HT1080 (cell line): ENCODE measurements at places on chromosomes 4 and X. TPM values are rescaled to one million over a fixed set of nuclear protein-coding genes. Genes with fewer than 3 reads are reported as not detected.
A peak's percentile ranks its signal among the peaks of the same experiment; 100 is the strongest.

RTL5 gene
- not detected in 2 replicates for total RNA-seq

FMR1NB gene
- total RNA-seq, result not detected in 2 replicates

TRIM61 gene
- 2.4 and 3.9 TPM in 2 replicates for total RNA-seq

MAGEC1 gene
- 0.07 TPM in 1 of 2 replicates, not detected in the other for total RNA-seq

ABLIM2 gene
- 0.19 TPM in 1 of 2 replicates, not detected in the other for total RNA-seq

C1QTNF7 gene
- total RNA-seq, result not detected in 2 replicates

LRP2BP gene
- total RNA-seq, result 0.08 and 0.13 TPM in 2 replicates

TEX11 gene
- not detected in 2 replicates for total RNA-seq

STATH gene
- total RNA-seq, result not detected in 2 replicates

ERCC6L gene
- 10.1 and 10.5 TPM in 2 replicates for total RNA-seq

IL1RAPL1 gene
- total RNA-seq, result 1.9 and 2.5 TPM in 2 replicates

AREG gene
- total RNA-seq, result 1.4 and 1.9 TPM in 2 replicates

COL4A6 gene
- total RNA-seq, result 0.07 and 0.08 TPM in 2 replicates

LUZP4 gene
- not detected in 2 replicates for total RNA-seq

GRCh38 chr4:25843340-25844097 lies 19.3 kb downstream of the SEL1L3 start:
- DNase-seq, result peak; percentile 48

GRCh38 chrX:133951098-133951497 lies 34.3 kb downstream of the GPC3 start:
- DNase-seq, result no peak

DNA sequence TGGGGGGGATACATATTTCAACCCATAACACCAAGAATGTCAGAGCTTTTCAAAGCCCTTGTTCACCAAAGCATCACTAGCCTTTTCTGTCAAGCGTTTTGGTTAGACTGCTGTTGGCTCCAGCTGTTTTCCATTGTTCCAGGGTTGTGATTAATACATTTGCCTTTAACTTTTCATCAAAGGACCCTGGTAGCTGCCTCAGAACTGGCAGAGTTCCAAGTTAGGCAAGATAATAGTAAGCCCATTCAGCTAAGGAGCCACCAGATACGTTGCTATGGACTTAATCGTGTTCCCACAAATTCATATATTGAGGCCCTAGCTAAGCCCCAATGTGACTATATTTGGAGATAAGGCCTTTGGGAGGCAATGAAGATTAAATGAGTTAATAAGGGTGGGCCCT lies 37.1 kb downstream of the ENOPH1 start:
- DNase-seq, result no peak

DNA sequence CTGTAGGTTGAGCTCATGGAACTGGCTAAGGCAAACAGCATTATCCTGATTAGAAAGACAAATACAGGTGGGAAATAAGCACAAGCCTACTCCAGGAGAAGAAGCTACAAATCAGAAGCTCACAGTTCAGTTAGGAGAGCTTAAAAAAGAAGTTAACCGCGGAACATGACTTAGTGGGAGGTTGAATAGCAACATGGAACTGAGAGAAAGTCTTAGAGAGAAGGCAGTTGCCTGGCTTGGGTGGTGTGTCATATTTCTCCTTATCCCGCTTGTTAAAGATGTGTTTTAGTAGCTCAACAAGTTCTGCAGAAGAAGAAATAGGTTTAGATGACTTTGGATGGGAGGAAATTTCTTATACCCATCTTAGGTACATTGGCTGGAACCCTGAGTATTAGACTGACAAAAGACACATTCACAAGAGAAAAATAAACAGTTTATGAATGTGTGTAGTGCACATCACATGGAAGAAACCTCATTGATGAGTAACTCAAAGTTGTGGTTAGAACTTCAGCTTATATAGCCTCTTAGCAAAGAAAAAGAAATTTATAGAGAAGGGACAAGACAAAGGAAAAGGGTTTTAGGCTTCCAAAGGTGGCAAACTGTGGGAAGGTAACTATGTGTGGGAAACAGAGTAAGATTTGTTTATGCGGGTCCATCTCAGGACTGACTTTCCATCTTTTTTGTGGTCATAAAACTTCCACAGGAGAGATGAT lies 37.4 kb upstream of the RXFP1 start:
- peak; percentile 75 for DNase-seq

GRCh38 chr4:1111259-1111809 lies 2.0 kb downstream of the RNF212 start:
- no peak for DNase-seq

GRCh38 chrX:131812847-131813825 lies 210.0 kb upstream of the STK26 start:
- DNase-seq, result no peak

GRCh38 chrX:38768079-38768478 lies 33.2 kb upstream of the MID1IP1 start:
- peak; percentile 2 for DNase-seq

DNA sequence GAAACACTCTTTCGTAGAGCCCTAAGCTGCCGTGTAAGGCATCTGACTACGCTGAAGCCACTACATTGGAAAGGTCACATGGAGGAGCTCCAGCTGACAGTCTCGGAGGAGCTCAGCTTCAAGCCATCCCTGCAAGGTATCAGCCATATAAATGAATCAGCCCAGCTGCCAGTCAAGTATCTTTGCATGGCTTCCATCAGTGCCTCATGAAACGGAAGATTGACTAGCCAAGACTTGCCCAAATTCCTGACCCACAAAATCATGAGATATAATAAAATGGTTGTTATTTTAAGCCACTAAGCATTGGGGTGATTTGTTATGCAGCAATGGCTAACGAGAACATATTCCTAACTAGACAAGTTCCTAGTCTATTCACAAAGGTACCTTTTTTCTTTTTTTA lies 104.1 kb upstream of the SCOC start:
- no peak for DNase-seq

GRCh38 chr4:47737326-47737725 lies 100.5 kb downstream of the CORIN start:
- DNase-seq, result no peak

DNA sequence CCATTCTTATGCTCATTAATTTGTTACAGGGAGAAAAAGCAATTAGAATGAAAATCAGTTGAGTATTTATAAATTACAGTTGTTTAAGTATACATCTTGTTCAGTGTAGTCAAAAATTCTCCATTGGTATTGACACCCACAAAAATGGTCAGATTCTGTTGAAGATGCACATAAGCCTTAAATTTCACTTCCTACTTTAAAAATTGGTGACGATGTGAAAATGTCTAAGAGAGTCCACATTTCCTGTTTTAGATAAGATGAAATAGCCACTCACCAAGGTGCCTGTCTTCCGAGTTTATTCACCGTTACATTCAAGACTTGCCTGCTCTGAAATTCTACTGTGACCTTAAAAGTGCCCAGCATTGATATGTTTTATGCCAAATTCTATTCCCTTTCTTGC lies 93.6 kb downstream of the GPR143 start:
- DNase-seq, result no peak

DNA sequence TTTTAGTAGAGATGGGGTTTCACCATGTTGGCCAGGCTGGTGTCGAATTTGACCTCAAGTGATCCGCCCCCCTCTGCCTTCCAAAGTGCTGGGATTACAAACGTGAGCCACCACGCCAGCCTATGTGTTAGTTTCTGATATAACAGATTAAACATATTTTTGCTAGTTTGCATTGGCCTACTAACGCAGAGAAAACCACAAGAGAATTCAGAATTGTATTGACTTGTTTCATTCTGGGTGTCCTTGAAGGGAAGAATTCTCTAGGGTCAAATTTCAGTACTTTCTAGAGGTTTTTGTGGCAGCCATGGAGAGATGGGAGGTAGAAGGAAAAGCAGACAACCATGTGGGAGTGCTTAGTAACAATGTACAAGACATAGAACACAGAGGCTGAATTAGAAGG lies 46.1 kb upstream of the BMPR1B start:
- DNase-seq, result no peak

- no peak for DNase-seq
These were observed 41.4 kb downstream of the SOD3 start for GRCh38 chr4:24836661-24837242.

DNA sequence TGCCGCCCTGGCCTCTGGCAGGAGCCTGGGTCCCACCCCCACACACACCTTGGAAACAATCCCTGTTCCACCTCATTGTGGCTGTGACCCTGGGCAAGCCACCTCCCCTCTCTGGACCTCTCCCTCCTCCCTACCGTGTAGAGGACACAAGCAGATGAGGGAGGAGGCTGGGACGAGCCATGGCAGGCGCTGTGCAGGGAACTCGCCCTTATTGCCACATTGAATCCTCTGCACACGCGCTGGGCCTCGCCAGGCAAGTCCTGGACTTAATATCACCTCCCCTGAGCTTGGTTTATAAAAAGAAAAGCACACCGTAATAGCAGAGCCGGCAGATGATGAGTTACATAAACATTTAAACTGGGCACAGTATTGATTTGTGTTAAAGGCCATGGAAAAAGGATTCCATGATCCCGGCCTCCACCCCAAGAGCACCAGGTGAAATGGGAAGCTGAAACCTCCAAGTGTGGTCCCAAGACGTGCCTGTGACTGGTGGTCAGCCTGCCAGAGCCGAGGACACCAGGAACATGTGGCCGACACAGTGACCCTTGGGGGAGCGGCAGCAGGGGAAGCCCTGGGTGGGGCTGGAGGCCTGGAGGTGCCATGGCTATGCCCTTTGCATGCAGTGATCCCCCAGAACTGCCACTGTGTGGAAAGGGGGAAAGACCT lies 81.1 kb downstream of the PPP2R2C start:
- no peak for DNase-seq

DNA sequence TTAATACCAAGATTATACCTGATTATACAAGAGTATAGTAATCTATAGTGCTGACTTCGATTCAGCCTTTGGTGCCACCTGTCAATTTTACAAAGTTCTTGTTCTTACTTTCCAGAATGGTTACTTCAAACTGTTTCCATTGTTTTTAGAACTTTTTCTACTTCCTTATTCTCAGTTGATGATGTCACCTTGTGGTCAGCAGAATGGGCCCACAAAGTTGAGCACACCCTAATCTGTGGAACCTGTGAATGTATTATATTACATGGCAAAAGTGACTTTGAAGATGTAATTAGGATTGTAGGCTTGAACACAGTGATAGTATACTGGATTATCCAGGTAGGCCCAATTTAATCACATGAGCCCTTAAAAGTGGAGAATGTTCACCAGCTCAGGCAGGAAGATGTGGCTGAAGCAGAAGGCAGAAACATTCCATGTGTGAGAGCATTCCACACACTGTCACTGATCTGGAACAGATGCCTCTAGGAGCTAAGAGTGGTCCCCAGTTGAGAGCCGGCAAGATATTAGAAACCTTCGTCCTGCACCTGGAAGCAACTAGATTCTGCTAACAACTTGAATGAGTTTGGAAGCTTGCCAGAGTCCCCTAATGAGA lies 6.3 kb upstream of the SGMS2 start:
- DNase-seq, result peak; percentile 21

DNA sequence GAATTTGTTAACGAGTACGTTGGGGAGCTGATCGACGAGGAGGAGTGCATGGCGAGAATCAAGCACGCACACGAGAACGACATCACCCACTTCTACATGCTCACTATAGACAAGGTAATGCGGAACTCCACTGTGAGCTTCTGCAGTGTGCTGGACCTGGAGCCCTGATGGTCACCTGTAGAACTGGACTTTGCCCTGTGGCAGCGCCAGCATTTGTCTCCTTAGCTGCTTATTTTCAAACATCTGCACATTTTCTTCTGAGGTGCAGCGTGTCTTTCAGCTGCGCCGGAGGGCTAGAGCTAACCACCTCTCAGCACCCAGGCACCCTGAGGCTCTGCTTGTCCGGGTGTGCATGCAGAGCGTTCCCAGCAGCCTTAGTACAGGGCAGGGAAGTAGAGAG lies 47.7 kb downstream of the NELFA start:
- DNase-seq, result no peak

GRCh38 chr4:75685546-75686189 lies 12.5 kb upstream of the G3BP2 start:
- no peak for DNase-seq

DNA sequence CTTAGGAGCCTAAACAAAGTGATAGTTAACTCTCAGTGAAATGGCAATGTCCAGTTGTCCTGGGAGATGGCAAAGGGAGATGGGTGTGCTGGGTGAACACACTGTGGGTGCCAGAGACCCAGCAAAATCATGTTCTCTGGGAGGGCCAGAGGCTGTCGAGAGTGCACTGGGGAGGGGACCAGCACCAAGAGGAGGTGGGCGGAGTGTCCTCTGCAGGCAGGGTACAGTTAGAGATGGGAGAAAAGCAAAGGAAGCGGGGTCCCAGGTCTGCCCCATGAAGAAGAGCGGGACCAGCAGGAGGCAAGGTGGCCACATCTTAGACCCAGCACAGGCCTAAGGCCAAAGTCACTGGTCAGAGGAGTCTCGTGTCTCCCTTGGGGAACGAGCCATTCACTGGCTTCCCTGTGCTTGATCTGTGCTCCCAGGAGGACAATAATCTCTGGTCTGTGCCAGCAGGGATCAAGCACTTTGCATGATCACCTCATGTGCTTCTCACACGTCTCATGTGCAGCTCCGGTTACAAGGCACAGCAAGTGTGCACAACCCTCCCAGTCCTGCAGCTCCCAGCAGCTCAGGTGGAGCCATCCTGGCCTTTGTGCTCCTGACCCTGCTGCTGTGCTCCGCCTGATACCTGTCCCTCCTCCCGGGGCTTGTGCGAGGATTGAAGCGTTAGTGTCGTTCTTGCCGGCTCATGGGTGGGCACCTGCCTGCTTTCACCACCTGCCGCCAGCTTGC lies 100.9 kb downstream of the FAM53A start:
- DNase-seq, result no peak

- no peak for DNase-seq
These were observed at the start of gene NPY5R for GRCh38 chr4:163343604-163344146. Gene NPY5R (plus strand): TSS chr4:163343892. CDS start chr4:163350274, 6,382 bp downstream.

DNA sequence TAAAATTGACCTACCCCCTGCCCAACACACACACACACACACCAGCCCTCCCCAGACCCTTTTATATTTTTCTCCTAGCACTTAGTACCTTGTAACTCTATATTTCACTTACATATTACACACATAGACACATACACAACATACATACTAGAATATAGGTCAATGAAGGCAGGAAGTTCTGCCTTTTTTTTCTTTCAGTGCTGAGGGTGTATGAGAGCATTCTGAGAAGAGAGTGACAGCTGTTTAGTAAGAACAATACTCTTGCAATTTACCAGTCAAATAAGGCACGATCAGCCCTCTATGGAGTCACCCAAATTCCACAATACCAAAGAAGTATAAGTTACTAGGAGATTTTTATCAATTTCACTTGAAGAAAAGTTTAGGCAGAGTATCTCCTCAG lies 33.5 kb downstream of the ACE2 start:
- DNase-seq, result no peak

DNA sequence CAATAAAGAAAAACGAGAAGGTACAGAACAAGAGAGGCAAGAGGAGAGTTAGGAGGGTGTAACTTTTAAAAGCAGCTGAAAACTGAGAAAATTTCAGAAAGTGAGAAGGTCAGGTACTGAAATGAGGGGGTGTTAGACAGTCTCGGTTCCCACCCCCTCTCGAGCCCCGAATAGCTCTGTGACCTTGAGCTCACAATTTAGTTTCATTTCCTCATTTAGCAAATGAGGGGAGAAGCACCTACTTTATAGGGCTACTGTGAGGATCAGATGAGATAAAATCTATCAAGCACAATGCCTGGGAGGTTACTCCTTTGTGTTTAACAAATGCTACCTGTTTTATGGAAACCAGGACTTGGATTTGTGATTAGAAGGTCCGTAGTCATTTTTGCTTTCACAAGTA lies 4.9 kb downstream of the UGT8 start:
- no peak for DNase-seq
